ENCODE measurements at places on chromosomes 3 and 15. TPM values are rescaled to one million over a fixed set of nuclear protein-coding genes. Genes with fewer than 3 reads are reported as not detected.

UROC1 gene
- not detected for total RNA-seq

MNS1 gene
- 0.36 TPM for total RNA-seq

GABRR3 gene
- not detected for total RNA-seq

GOLGA8T gene
- 0.19 TPM for total RNA-seq

HAUS2 gene
- total RNA-seq, result 45.1 TPM

GOLGA8S gene
- total RNA-seq, result not detected

TMEM212 gene
- not detected for total RNA-seq

C2CD4A gene
- 2.6 TPM for total RNA-seq

TMEM108 gene
- total RNA-seq, result not detected

MESP2 gene
- total RNA-seq, result not detected

TTLL13 gene
- total RNA-seq, result 0.55 TPM

ECE2 gene
- not detected for total RNA-seq

CYP19A1 gene
- total RNA-seq, result not detected

PROS1 gene
- 1.7 TPM for total RNA-seq
